ENCODE measurements at places on chromosomes 7 and 10.

DNA sequence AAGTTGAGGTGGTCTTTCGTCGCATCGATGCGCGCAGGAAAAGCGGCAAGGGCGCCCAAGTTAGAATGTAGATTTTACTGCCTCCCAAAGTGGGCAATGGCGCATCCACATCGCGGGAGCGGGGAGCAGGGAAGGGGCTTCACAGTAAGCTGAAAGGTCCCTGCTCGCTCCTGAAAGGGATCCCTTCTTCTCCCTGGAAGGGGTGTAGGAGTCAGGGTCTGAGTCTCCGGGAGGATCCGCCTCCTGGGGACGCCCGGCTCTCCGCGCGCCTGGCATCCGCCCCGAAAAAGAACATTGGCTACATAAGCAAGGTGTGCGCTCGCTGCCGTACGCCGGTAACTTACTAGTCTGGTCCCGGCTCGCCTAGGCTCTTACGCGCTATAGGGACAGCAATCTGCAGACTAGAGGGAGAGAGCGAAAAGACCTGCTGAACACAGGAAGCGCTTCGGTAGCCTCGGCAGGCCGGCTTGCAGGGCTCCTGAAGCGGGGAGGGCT lies 804 bp downstream of the UNC5B start:
- peak; percentile 45 for DNase-seq

DNA sequence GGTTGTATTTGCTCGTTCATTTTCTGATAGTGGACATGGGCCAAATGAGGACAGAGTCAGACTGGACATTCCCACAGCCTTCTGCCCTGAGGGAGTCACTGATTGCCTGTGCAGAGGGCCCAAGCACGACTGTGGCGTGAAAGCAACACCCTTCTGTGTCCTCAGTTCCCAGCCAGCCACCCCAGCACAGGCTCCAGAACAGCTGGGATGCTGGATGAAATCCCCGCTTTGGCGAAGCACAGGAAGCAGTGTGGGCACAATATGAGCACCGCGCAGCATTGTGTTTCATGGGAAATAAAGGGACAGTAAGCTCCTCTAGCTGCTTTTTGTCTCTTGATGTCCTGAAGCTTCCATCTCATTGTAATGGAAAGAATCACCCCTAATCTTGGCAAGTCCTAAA lies 20.5 kb downstream of the TRIL start:
- DNase-seq, result no peak

GRCh38 chr7:43758029-43758821 lies at the start of gene BLVRA:
BLVRA (plus strand) TSS chr7:43758680; CDS start chr7:43771159, 12,479 bp downstream.
- DNase-seq, result peak; percentile 61

DNA sequence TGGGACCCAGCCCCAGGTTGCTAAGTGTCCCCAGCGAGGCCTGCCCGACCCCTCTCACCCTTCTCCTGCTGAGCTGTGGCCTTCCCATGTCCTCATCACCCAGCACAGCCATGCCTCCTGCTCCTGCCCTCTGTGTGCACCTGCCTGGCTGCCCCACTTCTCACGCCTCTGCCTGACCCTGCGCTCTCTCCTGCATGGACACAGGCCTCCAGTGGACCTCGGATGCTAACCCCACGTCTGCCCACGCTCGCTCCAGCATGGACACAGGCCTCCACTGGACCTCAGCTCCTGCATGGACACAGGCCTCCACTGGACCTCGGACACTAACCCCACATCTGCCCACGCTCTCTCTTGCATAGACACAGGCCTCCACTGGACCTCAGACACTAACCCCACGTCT lies 111.6 kb downstream of the ADARB2 start:
- DNase-seq, result no peak

GRCh38 chr7:152869041-152869676 lies 109.6 kb downstream of the ACTR3B start:
- no peak for DNase-seq

- DNase-seq, result no peak
Measured at GRCh38 chr7:2651847-2652735, 20.3 kb downstream of the TTYH3 start.

DNA sequence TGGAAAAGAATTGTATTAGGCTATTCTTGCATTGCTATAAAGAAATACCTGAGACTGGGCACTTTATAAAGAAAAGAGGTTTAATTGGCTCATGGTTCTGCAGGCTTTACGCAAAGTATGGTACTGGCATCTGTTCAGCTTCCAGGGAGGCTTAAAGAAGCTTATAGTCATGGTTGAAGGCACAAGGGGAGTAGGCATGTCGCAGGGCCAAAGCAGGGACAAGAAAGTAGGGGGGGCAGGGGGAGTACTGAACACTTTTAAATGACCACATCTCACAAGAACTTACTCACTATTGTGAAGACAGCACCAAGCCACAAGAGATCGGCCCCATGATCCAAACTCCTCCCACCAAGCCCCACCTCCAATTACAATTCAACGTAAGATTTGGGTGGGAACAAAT lies 152.5 kb upstream of the PHF14 start:
- no peak for DNase-seq

GRCh38 chr10:62057359-62057758 lies 155.9 kb downstream of the ARID5B start:
- DNase-seq, result no peak

DNA sequence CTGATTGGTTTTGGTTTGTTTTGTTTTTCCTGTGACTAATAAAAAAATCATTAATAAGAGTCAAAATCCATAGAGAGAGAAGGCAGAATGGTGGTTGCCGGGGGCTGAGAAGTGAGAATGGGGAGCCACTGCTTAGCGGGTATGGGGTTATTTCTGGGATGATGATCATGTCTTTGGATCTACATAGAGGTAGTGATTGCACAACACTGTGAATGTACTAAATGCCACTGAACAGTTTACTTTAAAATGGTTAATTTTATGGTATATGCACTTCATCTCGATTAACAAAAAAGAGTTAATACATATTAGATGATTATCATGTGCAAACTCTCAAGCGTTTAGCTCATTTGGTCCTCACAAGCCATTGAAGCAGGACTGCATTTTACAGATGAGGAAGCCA lies 342.9 kb downstream of the ELMO1 start:
- DNase-seq, result no peak

- no peak for DNase-seq
Measured at GRCh38 chr10:122492999-122493481, 31.7 kb downstream of the HTRA1 start.

DNA sequence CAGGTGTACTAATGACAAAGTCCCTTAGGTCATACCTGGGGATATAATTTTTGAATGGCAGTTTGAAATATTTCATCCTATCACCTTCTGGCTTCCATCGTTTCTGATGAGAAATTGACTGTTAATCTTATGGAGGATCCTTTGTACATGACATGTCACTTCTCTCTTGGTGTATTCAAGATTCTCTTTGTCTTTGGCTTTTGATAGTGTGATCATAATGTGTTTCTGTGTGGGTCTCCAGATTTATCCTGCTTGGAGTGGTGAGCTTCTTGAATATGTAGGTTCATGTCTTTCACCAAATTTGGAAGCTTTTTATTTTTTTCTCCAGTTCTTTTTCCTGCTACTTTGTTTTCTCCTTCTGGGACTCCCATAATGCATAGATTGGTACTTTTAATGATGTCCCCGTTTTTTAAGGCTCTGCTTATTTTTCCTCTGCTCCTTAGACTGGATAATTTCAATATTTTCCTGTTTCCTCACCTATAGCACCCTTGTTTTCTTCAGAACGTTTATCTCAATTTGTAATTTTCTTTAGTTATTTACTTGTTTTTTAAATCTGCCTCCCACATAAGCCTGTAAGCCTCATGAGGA lies 4.4 kb downstream of the RBM33 start:
- no peak for DNase-seq

All from neuronal stem cell (in vitro differentiated cells).